ENCODE measurements at places on chromosomes 2 and 18.

GRCh38 chr18:77130229-77131099 lies 2.1 kb downstream of the MBP start:
- no peak for DNase-seq

GRCh38 chr18:22230471-22230945 lies 61.1 kb downstream of the GATA6 start:
- DNase-seq: no peak

DNA sequence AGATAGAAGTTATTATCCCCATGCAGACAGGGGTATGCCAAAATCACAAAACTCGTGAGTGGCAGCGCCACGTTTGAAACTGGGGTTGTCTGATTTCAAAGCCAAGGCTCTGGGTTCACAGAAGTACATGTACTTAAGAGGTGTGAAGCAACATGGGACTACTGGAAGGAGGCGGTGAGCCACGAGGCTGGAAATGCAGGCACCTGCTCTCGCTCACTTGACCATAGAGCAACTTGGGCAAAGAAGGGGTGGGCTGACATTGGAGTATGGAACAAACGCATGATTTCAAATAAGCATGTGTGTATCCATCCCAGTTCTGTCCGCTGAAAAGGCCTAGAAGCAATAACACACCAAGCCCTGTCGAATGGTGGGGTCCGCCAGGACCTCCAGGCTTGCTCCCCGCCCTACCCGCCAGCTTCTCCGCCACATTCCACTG lies 593 bp upstream of the ACTR2 start:
- DNase-seq: no peak

GRCh38 chr18:44946529-44947113 lies 265.9 kb downstream of the SETBP1 start:
- no peak for DNase-seq

DNA sequence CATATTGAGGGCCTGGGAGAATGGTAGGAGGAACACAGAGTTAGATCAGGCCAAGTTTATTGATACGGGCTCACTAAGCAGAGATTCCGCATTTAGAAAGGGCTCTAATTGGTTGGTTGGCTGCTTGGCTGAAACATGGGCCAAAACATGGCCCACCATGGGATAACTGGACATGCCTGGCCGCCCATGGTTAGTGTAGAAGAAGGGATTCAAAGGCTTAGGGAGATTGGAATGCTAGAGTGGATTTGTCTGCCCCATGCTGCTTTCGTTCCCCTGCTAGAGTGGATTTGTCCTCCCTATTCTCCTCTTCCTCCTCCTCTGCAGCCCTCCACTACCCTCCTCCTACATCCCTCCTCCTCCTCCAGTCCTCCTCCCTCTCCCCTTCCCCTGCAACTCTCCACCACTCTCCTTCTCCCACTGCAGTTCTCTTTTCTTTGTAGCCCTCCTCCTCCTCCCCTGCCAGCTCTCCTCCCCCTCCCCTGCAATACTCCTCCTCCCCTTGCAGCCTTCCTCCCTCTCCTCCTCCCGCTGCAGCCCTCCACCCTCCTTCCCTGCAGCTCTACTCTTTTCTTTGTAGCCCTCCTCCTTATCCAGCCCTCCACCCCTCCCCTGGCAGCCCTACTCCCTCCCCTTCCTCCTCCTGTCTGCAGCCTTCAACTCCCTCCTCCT lies 17.2 kb downstream of the BOK start:
- no peak for DNase-seq

DNA sequence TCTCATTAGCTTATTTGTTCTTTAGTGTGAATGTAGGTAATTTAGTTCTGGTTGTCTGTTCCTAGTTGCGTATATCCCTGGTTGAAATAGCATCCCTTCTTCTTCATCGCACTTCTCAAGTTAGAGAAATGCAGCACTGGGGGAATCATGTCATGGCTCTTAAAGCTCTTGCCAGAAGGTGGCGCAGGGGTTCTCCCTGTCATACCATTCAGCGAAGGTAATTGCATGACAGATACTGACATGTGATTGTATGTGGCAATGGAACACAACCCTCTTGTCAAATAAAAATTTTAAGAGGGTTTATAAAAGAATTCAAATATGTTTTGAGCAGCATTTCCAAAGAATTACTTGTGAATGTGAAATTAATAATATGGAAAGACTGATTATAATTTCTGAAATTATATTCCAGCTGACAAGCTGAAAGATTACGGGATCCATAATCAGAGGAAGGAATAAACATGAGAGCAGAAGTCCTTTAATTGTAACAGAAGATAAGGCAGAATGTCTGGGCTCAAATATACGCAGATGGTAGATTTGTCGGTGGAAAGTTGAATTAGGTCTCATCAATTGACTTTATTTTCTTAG lies 411.7 kb downstream of the DSEL start:
- no peak for DNase-seq

- DNase-seq: no peak
These were observed at the start of gene SH3YL1 for GRCh38 chr2:263774-264492. Gene SH3YL1 (minus strand): TSS chr2:264032. CDS start chr2:263984, 48 bp downstream.

GRCh38 chr18:39871961-39872360 lies 2083.1 kb upstream of the PIK3C3 start:
- DNase-seq: no peak

GRCh38 chr2:170771421-170771937 lies 1.3 kb downstream of the ERICH2 start:
- DNase-seq: no peak

- DNase-seq: no peak
These were observed 199.3 kb upstream of the EPAS1 start for GRCh38 chr2:46097714-46098480.

DNA sequence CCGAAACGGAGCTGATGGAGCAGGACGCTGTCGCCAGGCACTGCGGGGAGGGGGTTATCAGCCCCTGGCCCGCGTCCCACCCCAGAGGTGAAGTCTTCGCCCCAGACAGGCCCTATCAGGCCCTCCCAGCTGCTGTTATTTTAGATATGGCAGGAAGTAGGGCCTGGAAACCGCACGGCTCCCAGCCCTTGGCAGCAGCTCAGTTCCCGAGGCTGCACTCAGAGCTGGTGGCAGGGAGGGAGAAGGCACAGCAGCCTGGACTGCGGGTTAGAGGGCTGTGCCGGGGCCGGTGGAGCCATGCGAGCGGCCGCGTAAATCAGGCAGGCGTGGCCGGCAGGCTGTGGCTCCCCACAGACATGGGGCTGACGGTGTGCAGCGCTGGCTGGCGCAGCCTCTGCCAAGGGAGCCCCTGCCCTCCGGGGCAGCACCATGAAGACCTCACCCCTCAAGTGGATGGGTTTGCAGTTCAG lies 111.4 kb downstream of the NFATC1 start:
- no peak for DNase-seq

DNA sequence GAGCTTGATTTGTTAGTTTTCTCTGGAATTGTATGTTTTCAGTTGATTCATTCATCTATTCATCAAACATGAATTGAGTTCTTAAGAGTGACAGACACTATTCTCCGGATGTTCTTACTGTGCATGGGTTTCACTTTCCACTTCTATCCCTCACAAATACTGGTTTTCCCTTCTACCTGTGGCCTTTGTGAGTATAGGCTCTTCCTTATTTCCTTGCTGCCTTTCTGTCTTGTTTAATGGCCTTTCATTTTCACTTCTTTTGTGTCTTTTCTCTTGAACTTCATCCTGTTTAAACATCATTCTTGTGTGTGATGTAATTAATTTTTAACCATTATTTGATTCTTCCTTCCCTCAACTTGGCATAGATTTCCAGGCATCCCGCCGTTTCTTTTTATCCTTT lies 90.7 kb downstream of the CRIM1 start:
- no peak for DNase-seq

- DNase-seq: no peak
These were observed 108.0 kb upstream of the LDAH start for GRCh38 chr2:20930928-20931327.

- DNase-seq: no peak
These were observed 147.4 kb downstream of the SOX11 start for GRCh38 chr2:5839550-5839949.

GRCh38 chr2:233707940-233708644 lies 4.6 kb upstream of the UGT1A5 start:
- DNase-seq: no peak

DNA sequence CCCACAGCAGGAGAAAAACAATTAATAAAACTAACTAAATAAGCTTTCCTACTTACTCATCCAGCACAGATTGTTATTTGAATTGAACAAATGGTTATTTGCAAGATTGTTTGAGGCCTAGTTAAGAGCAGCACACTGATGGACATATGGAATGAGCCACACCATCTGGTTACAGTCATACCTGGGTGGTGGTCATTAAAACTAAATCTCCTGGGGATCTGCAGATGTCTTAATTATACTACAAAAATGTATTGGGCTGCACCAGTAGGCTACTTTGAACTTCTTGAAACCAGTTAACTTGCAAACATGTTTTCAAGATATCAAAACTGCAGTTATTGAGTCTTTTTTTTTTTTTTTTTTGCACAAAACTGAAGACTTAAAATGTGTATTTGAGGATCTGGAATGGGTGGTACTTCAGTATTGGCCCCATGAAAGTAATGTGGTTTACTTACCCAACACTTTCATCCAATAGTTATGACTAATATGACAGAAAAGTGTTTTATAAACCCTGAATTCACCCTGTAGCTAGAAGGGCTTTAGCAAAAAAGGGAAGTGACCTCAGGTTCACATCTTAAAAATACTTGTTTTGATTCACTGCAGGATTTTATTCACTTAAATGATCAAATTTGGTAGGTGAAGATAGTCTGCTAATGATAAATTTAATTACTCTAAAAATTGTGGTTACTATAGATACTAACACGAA lies 10.8 kb downstream of the AGFG1 start:
- DNase-seq: no peak

- DNase-seq: no peak
These were observed 39.7 kb downstream of the ADI1 start for GRCh38 chr2:3479430-3480320.

- no peak for DNase-seq
These were observed 8.4 kb upstream of the PSMD1 start for GRCh38 chr2:231047923-231048915.

DNA sequence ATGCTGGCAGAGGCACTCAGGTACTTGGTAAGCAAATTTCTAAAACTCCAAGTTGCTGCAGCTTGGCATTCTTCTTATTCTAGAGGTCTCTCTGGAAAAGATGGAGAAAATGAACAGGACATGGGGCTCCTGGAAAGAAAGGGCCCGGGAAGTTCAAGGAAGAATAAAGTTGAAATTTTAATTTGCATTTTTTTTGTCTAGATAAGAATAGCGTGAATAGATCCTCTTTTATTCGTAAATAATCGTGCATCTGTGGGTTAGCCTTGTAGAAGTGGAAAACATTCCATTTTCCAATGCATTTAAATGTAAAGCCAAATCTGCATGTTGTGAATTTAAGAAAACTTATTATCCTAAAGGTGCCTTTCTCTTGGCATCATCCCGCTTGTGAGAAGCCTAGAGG lies 61.0 kb downstream of the TNFRSF11A start:
- no peak for DNase-seq

GRCh38 chr2:69717861-69718273 lies 24.1 kb upstream of the ANXA4 start:
- no peak for DNase-seq

GRCh38 chr2:26578113-26578458 lies 63.1 kb downstream of the CIB4 start:
- no peak for DNase-seq

- DNase-seq: no peak
These were observed 9.3 kb downstream of the L3MBTL4 start for GRCh38 chr18:6405237-6406074.

- DNase-seq: no peak
These were observed 60.1 kb downstream of the EMILIN2 start for GRCh38 chr18:2906704-2907549.

- DNase-seq: no peak
These were observed 45.1 kb downstream of the LBH start for GRCh38 chr2:30276455-30276911.

- DNase-seq: no peak
These were observed 1247.1 kb upstream of the NXPH2 start for GRCh38 chr2:140027320-140027719.

DNA sequence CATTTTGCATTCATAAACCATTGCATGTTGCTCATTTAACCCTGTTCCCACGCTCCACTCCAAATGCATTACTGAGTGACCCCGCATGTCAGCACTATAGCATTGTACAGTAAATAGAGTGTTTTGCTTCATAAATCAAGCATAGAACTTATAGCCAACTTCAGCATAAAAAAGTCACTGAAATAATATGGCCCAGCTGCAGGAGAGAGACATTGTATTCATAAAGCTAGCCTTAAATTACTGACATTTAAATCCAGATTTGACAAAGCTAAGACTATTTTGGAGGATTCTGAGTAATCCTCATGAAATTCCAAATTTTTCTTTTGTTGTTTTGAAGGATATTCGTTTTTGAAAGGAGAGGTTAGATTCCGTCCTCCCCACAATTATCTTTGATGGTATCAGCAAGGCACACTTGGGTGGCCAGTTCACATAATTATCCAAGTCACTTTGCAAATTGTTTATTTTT lies 320.9 kb upstream of the TCF4 start:
- no peak for DNase-seq

DNA sequence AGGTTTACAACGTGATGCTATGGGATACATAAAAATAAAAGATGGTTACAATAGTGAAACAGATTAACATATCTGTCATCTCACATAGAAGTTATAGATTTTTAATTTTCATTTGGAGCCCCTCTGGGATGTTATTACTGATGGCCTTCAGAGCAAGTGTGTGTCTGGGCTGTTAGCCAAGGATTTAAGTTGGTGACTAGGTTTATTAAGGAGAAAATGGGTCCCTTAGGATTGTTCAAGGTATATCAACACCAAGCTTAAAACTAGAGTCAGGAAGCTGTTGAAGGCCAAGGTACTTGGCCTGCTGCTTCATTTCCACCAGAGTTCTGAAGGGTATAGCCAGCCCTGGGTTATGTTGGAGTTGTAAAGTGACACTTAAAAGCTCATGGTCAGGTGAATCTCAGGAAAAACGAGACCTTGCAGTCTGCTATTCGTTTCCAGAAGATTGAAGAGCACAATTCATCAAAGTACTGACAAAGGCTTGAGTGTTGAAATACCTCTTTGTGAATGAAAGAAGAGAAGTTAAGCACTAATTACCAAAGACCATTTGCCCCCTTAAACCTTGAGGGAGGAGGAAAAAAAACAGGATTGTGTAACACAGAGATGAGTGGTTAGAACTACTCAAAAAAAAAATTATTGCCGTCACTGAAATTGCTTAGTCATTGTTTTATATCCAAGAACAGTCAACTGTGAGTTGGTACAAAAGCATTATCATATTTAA lies 48.4 kb downstream of the MAP2 start:
- DNase-seq: no peak

GRCh38 chr18:6569813-6570212 lies 155.1 kb upstream of the L3MBTL4 start:
- DNase-seq: no peak

GRCh38 chr2:195343942-195344530 lies 313.0 kb upstream of the SLC39A10 start:
- DNase-seq: no peak
